Thoracic aorta endothelial cell (primary cell): ENCODE measurements at places on chromosomes 3 and 15. TPM values are rescaled to one million over a fixed set of nuclear protein-coding genes. Genes with fewer than 3 reads are reported as not detected.

Gene ZNF80
- not detected in 2 replicates for total RNA-seq

Gene LTF
- 0.14 TPM in 1 of 2 replicates, not detected in the other for total RNA-seq

Gene MCF2L2
- 0.53 and 0.86 TPM in 2 replicates for total RNA-seq

Gene FBXW12
- not detected in 2 replicates for total RNA-seq

Gene GOLGA8G
- total RNA-seq: not detected in 2 replicates

Gene COL7A1
- total RNA-seq: 0.13 and 0.14 TPM in 2 replicates

Gene IMPG2
- 0.50 and 0.53 TPM in 2 replicates for total RNA-seq
